ENCODE measurements at places on chromosomes 3 and 15.

DNA sequence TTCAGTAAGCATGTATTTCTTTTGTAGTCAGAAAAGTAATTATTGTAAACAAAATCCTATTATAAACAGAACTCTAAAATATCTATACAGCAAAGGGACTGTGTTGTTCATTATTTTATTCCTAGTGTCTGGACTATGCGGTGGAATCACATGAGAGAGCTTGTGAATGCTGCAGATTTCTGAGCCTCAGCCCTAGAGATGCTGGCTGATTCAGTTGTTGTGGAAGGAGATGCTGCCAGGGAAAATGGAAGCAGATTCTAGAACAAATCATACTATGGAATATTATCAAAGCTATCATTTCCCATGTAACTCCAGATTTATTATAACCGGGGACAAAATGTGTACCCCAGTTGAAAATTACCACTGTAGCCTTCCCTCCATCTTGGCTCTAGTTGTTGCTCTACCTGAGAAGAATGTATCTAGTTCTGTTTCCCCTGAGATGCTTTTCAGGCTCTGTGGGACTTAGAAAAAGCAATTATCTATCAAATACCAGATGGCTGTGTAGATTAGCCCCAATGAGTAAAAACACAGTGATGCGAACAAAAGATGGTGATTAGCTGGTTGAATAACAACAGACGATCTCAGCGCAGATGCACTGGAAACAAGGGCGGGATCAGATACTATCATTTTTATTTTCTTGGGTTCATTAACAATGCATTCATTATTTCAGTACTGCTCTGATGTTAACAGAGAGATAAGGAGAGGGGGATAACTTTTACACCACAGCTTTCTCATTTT is 131.3 kb downstream of the TMEM108 start:
- DNase-seq, result no peak

DNA sequence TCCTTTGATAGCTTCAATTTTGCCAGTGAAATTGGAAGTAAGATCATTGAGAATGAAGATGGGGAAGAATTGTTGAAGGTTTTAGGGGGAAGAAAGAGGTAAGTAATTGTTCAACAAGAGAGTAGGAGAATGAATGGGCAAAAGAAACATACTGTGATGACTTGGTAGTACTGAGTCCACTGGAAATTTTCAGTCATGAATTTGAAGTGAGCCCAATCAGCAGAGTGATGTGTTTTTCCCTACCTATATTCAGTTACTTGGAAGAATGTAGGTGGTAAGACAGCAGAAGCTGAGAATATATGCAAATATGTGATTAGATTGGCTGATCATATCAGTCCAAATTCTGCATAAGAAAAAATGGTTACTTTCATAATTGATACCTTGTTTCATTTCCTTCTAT is 569.6 kb downstream of the AGBL1 start:
- no peak for DNase-seq

- DNase-seq, result no peak
These were observed 25.0 kb upstream of the LINGO1 start for GRCh38 chr15:77657634-77658238.

DNA sequence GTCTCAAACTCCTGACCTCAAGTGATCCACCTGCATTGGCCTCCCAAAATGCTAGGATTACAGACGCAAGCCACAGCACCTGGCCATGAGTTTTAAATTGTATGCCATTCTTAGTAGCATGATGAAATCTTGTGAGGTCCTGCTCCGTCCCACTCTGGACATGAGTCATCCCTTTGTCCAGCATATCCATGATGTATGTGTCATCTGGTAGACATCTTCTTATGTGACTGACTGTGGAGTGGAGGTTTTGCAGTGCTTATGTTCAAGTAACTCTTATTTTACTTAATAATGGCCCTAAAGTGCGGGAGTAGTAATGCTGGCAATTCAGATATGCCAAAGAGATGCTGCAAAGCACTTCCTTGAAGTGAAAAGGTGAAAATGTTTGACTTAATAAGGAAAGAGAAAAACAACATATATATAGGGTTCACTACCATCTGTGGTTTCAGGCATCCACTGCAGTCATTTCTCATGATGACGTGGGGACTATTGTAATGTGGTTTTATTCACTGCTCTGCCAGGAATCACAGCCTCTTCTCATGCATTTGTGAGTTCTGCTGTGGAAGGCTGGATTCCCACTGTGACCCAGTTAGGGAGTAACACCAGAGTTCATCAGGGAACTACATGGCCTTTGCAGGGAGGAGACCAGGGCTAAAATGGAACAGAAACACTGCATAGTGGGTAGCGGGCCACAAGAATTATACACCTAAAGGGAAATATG is 204.6 kb upstream of the STRIT1 start:
- DNase-seq, result peak; percentile 84

GRCh38 chr3:129708328-129708861 is 101.9 kb upstream of the PLXND1 start:
- no peak for DNase-seq

GRCh38 chr15:84762840-84763572 is 14.6 kb downstream of the ZNF592 start:
- DNase-seq, result no peak

GRCh38 chr3:54712539-54712938 is 215.3 kb downstream of the LRTM1 start:
- no peak for DNase-seq

DNA sequence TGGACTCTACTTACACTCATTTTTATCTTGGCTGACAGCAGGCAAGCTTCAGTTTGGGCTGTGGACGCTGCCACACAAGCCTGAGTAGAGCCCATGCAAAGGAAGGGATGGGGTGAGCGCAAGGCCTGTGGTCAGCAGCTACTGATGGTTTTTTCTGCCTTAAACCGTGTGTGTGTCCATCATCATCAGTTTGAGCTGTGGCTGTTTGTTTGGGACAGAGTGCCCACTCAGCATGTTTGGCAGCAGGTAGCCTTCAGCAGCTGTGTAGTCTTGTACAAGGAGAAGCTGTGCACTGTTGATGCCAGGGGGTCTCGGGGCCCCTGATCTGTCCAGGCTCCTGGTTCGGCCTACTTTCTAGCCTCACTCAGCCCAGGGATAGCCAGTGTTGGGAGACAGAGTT is 3.5 kb downstream of the RBM15B start:
- no peak for DNase-seq

All from epithelial cell of esophagus (primary cell).